ENCODE measurements at places on chromosomes 2 and 18.

DNA sequence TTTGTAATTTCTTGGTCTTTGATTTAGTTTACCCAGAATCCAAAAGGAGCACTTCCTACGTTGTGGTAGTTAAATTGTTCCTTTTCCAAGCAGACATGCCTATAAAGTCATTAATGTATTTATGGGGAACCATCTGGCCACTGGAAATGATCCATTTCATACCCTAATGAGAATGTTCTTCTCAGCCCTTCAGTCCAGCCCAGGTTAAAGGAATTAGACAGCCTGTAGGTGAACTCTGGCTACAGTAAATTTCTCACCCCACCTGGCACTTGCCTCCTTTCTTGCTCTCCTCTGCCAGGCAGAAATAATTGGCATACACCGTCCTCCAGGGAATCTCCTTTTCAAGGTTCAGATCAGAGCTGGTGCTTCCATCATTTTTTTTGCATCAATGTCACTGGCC lies 121.1 kb downstream of the SETBP1 start:
- DNase-seq = no peak

DNA sequence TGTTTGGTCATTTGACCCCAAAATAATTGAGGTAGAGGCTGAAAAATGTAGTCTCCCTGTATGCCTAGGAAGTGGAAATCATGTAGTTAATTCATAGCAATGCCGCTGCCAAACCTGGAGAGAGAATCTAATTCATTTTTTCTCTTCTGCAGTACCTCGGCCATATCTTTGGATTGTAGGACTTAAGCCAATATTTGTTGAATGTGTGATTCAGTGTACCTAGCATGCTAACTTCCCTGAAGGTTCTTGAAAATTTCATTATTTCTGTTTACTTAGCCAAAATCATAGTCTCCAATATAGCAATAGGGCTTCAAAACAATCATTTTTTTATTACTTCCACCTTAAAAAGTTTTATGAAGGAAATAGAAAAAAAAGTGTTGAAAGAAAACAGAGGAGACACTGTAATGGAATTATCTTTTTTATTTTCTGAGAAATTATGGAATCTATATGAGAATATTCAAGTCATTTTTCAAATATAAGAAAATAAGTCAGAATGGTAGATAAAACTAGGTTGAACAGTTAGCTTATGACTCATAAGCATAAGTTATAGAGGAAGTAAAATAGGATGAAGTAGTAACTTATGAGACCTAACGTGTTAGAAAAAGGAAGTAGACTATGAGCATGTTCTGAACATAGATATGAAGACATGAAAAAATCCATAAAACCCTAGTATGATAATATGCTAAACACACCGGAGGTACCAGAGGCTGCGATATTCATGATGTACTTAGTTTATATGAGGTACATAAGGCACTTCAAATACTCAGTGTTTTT lies 35.2 kb upstream of the CDH19 start:
- no peak for DNase-seq

DNA sequence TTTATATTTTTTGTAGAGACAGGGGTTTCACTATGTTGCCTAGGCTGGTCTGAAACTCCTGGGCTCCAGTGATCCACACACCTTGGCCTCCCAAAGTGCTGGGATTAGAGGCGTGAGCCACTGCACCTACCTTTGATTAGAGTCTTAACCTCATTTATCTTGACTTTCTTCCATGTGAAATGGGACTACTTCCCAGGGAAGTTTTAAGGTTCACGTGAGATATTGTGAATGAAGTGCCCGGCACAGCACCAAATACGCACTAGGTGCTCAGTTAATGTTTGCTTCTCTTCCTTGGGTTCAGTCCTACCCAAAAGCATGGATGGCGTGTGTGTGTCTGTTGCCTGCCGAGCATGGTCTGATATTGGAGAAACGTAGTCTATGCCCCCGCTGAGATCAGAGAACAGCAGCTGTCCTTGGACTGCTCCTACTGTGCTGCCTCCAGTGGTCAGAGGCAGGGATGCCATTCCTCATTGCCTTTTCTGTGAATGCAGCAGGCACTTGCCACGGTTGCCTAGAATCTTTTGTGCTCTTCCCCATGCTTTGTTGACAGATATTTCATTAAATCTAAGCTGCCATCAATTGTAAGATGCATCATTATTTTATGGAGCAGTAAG lies 12.3 kb upstream of the TFCP2L1 start:
- DNase-seq = peak; percentile 13

DNA sequence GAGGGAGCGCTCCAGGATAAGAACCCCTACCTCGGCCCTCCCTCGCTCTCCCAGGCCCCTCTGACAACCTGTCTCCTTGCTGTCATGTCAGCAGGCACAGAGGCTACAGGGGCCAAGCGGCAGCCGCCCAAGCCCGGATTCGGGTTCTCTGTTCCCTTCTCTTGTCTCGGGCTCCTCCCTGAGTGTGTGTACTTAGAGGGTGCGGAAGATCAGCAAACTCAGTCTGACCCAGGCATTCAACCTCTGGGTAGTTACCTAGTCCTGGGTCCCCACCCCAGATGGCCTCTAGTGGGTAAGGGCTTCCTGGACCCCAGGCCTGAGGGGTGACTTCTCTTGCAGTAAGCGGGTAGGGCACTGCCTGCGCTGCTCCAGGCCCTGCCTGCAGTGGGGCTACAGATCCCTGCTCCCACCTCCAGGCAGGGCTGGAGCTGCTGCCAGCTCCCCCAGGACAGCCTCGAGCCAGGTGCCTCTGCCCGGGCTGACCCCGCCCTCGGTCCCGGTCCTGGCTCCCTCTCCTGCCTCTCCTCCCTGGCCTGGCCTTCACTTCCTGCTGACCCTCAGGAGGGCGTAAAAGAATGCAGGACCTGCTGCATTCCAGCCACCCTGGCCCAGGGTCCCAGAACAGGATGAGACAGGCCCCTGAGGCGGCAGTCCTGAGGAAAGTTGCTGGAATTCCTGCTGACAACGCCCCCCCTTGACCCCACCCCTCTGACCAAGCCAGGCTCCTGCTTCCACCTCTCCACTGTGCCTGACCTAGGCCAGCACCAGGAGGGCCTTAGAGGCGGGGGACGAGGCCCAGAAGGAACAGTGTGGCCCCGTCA lies 22.0 kb downstream of the GPC1 start:
- no peak for DNase-seq

DNA sequence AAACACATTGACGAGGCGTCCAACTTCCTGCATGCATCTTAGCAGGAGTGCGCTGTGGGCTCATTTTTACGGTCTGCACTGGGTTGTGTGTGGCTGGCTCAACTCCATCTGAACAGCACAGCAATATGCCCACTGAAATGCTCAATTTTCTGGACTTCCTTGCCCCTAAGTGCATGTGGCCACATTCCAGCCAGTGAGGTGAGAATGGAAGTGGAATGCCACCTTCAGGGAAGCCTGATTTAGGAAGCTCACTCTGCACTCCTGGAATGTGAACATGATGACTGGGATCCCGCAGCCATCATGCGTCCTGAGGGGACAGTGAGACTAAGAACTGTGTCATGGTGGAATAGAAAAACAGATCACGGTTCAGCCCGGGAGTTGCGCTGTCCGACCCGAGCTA lies 76.2 kb downstream of the PSMG2 start:
- DNase-seq = no peak

DNA sequence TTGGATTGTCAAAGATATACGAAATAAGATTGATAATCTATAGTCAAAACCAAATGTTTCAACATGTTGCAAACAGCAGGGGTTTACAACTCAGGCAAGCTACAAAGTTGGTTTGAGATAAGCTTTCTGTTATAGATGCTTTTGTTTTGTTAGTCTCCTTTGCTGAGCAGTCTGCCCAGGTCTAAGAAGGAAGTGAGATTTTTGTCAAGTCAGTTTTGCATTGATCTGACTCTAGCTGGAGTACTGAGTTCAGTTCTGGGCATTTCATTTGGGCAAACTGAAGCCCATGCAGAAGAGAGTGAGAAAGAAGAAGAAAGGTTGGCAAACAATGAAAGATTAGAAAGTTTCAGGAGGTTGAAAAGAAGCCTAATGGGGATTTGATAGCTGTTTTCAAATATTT lies 983.0 kb upstream of the SLC39A10 start:
- no peak for DNase-seq

- no peak for DNase-seq
Measured at GRCh38 chr2:18077704-18078103, 199.2 kb downstream of the KCNS3 start.

- no peak for DNase-seq
Measured at GRCh38 chr2:153519257-153519875, 40.8 kb upstream of the RPRM start.

- DNase-seq = no peak
Measured at GRCh38 chr2:69116438-69116837, 103.5 kb downstream of the ANTXR1 start.

GRCh38 chr2:136324966-136325365 lies 207.0 kb upstream of the CXCR4 start:
- DNase-seq = no peak

DNA sequence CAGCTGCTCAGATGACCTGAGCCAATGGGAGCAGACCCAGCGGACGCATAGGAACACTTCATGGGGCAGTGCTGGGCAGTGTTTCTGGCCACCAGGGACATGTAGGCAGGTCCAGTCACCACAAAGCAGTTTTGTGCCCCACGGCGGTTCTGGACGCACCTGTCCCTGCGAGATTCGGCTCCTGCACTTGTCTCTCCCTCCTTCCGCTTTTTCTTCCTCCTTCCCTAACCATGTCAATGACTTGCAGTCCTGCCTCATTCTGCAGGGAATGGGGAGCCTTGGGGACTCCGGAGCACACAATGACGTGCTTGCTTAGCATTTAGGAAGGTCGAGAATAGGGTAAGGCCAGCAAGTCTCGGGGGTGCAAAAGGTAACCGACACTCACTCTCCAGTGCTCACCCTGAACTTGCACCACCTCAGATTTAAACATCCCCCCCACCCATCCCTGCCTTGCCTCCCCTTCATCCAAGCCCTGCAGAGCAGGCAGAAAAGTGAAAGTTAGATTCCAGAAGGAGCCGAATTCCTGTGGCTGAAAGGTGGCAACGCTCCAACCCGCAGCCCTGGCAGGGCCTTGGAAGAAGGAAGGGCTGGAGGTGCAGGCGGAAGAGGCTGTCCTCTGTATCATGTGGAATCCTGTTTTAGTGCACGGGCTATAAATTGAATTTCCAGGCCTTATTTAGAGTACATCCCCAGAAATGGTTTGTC lies 40.5 kb upstream of the ATG16L1 start:
- peak; percentile 18 for DNase-seq

GRCh38 chr2:119218478-119219064 lies 5.1 kb upstream of the STEAP3 start:
- no peak for DNase-seq

- no peak for DNase-seq
Measured at GRCh38 chr2:27316655-27317412, 6.1 kb downstream of the MPV17 start.

DNA sequence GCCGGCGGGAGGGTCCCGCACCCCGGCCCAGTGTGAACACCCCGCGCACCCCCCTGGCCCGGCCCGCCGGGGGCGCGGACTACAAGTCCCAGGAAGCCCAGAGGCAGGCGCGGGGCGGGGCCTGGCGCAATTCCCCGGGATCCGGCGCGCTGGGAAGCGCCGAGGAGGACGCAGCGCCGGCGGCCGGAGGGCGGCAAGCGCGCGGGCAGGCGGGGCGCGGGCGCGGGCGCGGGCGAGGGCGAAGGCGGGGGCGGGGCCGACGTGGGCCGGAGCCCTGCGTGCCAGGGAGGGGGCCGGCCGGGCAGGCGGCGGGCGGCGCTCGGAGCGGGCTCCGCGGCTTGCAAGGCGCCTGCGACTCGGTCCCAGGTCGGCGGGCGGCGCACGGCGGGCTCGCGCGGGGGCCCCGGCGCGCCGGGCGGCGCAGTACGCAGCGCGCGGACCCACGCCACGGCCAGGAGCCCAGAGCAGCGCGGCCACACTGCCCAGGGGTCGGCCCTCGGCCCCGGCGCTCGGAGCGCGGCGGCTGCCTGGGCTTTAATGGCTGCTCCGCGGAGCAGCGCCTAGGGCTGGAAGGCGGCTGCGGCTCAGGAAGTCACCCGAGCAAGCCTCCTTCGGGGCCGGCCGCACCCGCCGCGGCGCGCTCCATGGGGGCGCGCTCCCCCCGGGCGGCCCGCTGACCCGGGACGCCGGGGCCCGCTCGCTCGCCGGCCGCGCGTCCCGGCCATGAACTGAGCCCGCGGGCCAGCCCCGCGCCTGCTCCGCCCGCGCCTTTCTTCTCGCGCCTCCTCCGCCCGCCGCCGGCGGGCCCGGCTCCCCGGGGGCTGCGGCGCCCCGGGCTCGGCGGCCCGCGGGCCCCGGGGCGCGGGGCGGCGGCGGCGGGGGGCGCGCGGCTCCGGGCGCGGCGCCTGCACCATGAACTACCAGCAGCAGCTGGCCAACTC lies at the start of gene AGAP1:
Gene AGAP1 (plus strand): TSS at position 269 of the 941 bp plus-strand sequence.
- DNase-seq = no peak

DNA sequence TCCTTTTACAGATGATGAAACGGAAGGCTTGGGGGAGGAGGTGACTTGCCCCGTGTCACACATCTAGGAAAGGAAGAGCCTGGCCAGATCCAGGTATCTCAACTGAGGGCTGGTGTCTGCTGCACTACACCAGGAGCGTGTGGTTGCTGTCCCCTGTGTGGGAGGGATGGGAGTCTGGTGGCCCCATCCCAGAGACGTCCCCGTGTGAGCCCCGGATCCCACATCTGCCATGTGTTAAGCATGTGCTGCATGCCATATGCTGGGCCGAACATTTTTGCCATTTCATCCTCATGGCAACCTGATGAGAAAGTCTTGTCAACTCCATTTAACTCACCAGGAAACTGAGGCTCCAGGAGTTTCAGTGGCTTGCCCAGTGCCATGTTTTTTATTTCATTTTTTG lies 4.2 kb downstream of the GAREM2 start:
- no peak for DNase-seq

GRCh38 chr2:206275312-206276055 lies 1.0 kb downstream of the ZDBF2 start:
- DNase-seq = no peak

DNA sequence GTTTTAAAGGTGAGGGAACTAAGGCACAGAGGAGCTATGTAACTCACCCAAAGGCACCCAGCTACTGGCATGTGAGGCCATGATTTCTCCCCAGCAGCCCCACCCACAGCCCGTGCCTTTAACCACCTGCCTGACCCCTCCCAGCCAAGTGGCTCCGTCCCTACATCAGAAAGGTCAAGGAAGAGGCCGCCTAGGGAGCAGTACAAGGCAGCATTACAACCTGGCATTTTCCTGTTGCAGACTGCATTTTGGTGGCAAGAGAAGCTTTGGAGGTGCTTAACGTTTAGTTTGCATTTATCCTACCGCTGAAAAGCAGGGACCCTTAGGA lies 17.5 kb downstream of the STEAP3 start:
- no peak for DNase-seq

DNA sequence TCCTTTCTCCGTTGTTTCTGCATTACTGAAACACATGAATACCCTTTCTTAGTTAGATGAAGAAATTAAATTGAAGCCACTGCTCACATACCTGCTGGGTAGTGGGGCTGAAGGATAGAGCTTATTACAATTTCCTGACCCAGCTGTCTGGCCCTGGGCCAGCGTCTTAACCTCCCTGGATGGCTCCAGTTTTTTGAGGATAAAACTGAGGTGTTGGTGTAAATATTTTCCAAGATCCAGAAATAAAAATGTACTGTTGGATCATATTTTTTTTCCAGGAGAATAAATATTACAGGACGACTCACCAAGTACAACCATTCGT lies 3.5 kb downstream of the RNF144A start:
- no peak for DNase-seq

Measured in Panc1 (cell line).